Right kidney (tissue), 9 donors: ENCODE measurements at places on chromosomes 2 and 18.

GRCh38 chr2:215835657-215836056, 177.7 kb downstream of the MREG start:
- peak; percentile 27 for DNase-seq

DNA sequence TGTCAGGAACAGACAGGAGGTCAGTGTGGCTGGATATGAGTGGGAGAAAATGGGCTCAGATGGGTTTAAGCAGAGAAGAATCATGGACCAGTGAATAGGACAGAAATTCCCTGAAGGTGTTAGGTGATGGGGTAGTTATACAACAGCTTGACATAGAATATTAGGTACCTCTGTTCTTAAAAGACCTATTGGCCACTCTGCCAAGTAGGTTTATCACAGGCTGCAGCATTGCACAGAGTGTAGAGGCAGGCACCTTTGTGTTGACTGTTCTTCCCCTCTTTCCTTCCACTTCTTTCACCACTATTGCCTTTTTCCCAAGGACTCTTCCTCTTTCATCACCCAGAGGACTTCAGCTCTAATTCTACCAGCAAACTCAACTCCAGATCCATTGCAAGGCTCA, 274.4 kb downstream of the CDCA7 start:
- no peak for DNase-seq

DNA sequence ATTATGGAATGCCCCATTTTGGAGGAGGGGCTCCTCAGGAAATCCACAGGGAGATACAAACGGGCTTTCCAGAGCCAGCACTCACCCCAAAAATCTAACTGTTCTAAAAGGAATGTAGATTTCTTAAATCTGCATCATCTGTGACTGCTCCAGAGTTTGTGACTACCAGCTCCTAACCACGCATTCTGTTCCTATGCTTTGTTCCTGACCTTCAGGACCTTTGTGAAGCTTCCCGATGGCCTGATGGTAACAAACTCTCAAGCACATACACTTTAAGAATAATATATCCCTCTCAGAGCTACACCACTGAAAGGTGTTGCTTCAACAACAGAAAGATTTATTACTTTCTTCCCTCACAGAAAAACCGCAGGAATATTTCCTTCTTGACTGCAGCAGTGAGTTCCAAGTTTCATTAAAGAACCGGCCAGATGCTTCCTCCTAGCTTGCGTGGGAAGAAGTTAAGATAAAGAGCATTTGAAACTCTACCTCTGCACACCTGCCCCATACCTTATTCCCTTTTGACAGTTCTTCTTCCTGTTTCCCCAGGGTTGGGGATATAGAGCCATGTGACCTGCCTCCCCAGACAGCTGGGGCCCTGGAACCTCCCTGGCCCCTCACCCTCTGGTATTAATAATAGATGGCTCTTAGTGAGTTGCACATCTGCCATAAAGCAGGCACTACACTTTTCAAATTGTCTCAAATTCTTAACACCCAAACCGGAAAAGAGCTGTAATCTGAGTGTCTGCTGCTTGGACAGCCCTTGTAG, 40.2 kb upstream of the EML4 start:
- no peak for DNase-seq

GRCh38 chr2:195569255-195569654, 87.8 kb upstream of the SLC39A10 start:
- DNase-seq: no peak

DNA sequence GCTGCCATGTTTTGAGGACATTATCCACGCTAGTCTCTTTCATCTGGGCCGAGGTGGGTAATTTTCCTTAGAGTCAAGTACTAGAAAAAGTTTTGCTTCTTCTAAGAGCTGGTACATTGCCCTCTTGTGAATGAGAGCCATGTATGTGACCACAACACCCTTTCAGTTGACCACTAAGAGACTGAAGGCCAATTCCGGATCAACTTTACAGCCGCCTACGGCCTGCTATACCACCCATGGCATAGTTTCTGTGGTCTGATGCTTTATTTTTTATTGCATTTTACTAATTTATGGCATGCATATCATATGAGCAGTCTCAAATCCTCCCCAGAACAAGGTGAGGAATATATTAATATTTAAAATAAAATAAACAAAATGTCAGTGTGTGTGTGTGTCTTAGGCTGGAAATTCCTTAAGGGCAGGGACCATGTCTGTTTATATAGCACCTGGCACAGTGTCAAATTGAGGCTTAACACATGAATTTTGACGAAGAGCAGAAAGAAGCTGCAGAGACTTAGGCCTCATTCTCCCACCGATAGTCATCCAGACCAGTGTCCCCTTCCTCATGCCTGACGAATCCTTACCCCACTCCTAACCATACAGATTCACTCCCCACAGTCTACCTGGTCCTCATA, 35.4 kb downstream of the PSD4 start:
- no peak for DNase-seq

GRCh38 chr2:210035679-210036078, 33.2 kb downstream of the RPE start:
- no peak for DNase-seq

DNA sequence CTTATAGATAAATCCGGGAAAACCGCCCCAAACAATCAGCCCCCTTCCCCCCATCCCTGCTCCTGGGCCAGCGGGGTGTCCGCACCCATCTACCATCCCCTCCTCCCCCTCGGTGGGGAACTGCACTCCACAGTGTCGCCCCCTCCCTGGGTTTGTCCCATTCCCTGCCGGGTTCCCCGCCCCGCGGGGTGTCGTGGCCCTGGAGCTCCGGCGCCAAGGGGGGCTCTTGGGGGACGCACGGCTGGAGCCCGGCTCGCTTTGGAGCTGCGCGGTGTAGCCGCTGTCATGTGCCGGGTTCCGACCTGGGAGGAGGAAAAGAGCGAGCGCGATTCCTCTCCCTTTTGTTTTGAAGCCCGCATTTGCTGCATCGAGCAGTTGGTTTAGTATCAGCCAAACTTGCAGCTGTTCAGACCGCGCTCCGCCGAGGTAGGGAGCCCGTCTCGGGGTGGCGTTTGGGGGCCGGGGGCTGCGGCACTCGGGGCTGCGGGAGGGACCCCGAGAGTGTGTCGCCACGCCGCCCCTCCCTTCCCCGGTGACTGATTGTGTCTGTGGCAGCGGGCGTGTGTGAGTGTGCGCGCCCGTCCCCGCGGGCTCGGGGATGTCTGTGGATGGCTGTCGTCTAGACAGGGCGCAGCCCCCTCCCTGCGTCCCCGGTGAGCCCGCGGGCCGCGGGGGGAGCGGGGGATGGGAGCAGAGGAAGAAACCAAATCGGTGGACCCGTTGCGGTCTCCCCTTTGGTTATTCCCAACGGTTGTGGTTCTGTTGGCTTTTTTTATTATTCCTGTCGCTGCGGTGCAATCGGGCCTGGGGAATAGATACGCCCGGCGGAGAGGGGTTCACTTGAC, 797 bp downstream of the CTIF start:
- peak; percentile 82 for DNase-seq

GRCh38 chr18:73739098-73739497, 408.5 kb downstream of the FBXO15 start:
- no peak for DNase-seq

- DNase-seq: no peak
These were observed 56.0 kb upstream of the NFU1 start for GRCh38 chr2:69493268-69493667.

DNA sequence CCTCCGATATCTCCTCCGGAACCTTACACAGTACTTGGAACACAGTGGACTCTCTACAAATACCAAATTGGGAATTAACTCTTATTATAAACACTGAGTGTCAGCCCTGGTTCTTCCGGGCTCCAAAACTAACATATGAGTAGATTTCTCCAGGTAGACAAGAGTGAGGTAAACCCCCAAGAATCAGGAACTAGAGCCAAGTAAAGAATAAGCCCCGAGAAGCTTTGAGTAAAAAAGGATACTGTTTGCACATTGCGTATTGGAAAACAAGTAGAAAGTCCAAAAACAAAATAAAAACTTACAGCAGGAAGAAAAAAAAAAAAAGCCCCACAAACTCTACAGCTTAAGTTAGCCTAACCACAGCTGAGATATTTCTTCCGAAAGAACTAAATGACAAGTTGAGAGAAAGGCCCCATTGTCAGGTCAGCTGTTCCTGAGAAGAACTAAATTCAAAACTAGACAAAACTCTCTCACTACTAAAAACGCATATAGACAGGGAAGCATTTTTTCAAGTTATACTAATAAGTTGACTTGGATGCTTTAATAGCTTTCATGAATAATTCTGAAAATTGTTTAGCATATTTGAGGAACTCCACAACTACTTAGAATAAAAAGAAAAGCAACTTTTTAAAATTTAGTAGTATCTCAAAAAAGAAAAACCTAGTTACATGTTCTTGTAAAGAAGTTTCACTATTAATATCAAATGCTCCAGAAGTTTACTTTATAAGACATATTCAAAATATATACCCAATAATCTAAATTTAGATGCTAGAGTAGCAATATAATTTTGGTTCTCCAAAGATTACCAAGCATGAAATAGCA, 4.3 kb upstream of the HAAO start:
- DNase-seq: no peak

DNA sequence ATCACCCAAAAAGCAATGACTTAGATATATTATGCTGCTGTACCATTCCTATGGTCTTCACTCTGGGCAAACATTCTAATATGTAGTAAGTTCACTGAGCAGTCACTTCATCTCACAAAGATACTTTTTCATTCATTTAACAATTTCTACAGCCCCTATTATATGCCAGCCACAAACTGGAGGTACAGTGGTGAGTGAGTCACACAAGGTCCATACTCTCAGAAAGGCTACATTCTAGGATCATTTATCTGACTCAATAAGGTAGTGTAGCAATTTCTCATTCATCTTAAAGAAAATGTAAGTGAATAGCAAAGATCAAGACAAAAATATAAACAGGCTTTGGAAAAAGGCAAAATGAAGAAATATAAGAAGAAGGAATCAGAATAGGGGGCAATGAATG, 40.5 kb downstream of the NHEJ1 start:
- no peak for DNase-seq

DNA sequence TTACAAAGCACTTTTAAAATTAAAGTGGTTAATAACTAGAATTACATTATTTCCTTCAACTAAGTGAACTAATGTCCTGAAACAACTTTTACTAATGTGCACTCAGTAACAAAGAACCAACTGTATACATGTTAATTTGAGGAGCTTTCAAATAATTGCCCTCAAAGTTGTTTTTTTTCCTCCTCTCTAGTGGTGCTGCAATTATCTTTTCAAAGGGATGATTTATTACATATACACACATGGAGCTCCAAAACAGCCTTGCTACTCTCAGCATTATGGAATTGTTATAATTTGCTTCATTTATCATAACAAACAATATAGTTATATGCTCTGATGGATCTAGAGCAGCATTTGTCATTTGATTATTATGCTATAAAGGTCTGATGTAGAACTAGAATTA, 246.3 kb upstream of the RASGRP3 start:
- no peak for DNase-seq

DNA sequence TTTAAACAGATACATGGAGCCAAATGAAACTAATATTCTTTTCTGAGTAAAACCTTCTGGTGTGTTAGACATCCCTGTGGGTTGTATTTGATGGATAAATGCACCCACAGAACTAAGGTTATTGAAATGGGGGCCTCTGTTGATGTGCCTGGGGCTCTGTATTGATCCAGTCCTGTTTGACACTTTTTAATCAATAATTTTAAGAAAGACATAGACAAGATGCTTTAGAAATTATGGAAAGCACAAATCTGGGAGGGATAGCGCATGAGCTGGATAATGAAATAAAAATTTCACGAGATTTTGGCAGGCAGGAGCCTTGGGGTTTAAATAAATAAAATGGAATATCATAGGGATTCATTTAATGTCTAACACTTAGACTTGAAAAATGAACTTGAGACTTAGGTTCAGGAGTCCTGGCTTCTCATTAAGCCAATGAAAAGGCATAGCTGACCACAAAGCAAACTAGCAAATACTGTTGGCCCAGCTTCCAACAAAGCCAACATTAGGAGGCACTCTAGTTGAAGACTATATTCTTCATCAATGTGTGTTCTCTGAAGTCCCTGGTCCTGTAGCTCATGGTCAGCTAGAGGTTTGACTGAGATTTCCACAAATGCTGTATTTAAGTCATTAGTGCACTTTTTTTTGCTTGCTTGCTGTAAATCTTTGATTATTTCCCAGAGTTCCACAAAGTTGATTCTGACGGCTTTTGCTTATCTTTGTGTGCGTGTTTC, 64.2 kb upstream of the SH3RF3 start:
- no peak for DNase-seq

DNA sequence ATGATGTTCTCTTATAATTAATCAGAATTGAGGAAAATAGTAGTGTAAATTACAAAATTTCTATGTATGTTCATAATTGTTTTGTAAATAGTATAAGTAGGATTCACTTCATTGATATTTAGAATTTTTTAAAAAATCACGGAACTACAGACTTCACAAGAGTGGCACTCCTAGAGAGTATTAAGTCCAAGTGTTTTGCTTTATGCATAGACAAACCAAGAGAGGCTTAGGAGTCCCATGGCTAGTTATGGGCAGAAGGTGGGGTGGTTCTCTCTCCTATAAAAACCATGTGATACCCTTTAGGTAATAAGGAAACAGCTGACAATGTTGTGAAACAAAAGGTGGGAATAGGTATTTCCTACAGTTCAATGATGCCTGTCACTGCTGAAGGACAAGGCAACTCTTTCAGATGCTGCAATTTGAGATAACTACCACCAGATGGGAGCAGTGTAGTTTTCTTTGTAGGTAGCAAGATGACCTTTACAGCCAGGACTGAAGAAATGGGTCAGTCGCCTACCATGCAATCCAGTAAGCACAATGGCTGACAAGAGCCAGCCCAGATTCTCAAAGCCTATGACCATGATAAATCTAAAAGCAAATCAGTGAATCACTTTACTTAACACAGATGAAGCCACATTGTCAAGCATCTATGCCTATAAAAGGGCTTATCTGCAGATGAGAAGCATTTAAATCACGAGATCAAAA, 83.9 kb downstream of the AAK1 start:
- DNase-seq: no peak

DNA sequence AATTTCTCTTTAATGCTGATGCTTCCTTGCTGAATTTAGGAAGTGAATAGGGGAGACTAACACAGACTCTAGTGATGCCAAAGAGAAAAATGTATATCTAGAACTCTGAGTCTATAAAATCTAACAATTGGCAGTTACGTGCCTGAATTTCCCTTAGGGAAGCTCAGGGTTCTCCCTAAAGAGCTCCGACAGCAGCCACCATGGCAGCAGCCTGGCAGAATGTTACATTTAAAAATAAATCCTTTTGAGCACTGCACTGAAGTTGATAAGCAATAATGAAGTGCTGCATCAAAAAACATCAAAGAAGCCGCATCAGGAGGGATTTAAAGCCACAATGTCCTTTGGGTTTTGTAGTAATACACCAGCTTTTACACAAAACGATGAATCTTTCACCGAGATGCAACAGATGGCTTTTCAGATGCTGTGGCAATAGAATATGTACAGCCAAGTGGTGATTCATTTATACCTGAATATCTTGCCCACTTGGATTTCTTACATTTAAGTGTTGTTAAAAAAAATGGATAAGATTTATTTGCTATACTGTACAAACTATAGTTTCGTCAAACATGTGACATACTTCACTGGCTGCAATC, 291.2 kb upstream of the SESTD1 start:
- no peak for DNase-seq

DNA sequence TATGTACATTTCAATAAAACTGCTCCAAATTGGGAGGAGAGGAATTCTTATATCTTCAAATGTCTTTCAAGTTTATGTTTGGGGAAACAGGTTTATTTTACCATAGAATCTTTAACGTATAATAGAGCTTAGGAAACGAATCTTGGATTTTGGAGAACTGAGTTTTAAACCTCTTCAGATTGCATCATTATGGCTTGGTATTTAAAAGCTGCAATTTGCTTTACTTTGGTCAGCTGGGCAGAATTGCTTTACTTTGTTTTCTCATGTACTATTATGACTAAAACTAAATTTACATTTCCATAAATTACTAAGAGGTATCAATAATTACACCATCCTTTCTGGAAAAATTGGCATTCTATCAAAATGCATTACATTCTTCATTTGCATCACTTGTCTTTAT, 54.6 kb downstream of the BAZ2B start:
- DNase-seq: no peak
